ENCODE measurements at places on chromosomes 4 and X.

DNA sequence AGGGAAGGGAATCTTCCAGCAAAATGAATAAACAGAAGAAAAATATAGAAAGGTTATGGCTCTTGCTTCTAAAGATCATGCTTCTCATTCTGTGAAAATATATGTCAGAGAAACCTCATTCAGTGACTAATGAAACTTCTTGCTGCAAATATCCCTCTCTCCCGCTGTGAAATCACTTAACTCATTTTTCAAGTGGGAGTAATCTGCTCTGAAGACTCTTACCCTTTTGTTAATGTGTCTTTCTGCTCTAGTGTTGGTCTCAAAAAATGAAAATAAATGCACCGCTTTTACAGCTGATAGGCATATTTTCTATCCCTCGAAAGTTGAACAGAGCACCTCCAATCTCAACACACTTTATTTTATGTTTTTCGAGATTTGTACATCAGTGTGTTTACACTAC lies 252.3 kb downstream of the NLGN4X start:
- no peak for DNase-seq

DNA sequence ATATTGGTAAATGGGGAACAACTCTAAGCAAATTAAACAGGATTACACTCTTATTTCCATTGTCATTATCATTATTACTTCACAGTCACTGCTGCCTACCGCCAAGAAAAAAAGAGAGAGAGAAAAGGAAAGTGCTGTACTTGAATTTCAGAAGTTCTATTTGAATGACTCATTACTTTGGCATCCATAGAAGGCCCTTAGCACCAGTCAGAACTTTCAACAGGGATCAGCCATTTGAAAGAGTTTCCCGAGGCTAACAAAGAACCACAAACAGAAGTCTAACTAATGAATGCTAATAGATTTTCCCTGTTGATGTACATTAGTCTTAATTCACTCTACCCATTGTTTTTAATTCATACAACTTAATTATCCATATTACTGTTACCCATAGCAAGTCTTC lies 116.3 kb downstream of the SHROOM4 start:
- DNase-seq: no peak

- DNase-seq: no peak
Observed at GRCh38 chr4:173317004-173317403, 17.2 kb downstream of the HMGB2 start.

- no peak for DNase-seq
Observed at GRCh38 chr4:173367946-173368345, 2.8 kb upstream of the SAP30 start.

DNA sequence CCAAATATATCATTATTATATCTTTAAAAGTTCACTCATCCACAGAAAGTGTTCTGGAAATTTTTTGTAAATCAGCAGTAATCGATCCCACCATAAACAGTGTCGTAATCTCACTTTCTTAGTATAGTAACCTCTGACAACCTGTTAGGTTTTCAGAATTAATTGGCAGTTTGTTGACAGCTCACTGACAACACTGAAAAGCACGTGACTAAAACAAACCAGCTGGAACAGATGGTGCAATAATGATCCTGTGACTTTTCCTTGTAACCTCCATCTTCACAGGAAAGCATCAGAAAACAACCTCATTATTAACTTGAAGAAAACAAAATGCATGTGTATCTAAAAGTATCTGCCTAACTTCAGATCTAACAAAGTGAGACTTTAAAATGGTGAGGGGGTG lies 48.5 kb downstream of the FSTL5 start:
- no peak for DNase-seq

GRCh38 chr4:150462743-150463142 lies 119.2 kb upstream of the MAB21L2 start:
- no peak for DNase-seq

GRCh38 chr4:88211473-88212252 lies 53.2 kb upstream of the ABCG2 start:
- DNase-seq: peak; percentile 31

DNA sequence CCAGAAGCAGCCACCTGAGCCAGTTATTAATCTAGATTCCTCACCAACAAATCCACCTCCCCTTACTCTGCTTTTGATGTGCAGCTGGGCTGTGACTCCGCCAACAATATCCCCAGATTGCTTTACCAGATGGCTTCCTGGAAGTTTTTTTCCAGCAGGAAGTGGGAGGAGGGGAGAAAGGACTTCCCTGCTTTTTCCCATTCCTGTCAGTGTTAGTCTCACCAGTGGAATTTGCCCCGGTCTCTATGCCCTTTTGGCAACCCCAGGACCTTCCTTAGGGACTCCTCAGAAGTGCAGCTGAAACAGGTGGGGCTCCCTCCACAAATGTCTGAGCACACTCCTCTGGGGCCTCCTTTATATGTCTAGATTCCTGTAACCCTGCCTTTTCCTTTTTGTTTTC lies 465.2 kb upstream of the IGFBP7 start:
- no peak for DNase-seq

All from stimulated activated CD4-positive, alpha-beta T cell treated with anti-CD3 and anti-CD28 coated beads, Interleukin-2, amount 100 ng/mL, for 4 hours (primary cell).